ENCODE measurements at places on chromosomes 11 and 22.

DNA sequence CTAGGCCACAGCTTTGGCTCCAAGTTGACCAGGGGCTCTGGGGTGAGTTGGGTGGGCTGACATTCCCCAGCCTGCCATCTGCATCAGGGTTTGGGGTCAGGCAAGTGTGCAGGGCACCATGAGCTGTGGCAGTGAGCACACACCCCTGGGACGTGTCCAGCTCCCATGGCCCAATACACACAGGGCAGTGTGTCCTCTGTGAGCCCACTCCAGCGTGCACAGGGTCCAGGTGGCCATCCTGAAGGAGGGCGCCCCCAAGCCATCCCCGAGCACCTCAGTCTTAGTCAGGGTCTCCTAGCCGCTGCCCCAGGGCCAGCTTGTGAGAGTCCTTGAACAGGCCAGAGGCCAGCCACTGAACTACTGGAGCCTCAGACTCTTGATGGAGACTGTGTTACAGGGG, 1.2 kb upstream of the FGF3 start:
- no peak for DNase-seq

DNA sequence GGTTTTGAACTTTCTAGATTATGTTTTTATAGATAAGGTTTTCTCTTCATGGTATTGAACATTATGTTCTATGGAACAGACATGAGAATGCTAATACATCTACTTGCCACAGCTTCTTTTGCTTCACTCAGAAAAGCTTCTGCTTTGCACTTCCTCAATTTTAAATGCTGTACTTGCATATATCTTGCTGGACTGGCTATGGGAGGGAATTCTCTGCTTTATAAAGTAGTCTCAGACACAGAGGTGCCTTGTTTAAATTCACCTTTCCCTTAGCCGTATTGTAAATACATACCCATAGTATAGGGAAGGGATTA, 173.9 kb downstream of the DDX10 start:
- no peak for DNase-seq

GRCh38 chr22:38273135-38273826, 471 bp upstream of the TMEM184B start:
- no peak for DNase-seq

- DNase-seq, result no peak
Observed at GRCh38 chr11:530960-531831, 4.2 kb downstream of the HRAS start.

- DNase-seq, result no peak
Observed at GRCh38 chr11:7160814-7161489, 72.2 kb downstream of the RBMXL2 start.

- DNase-seq, result no peak
Observed at GRCh38 chr11:117475716-117476530, 148.3 kb downstream of the CEP164 start.

DNA sequence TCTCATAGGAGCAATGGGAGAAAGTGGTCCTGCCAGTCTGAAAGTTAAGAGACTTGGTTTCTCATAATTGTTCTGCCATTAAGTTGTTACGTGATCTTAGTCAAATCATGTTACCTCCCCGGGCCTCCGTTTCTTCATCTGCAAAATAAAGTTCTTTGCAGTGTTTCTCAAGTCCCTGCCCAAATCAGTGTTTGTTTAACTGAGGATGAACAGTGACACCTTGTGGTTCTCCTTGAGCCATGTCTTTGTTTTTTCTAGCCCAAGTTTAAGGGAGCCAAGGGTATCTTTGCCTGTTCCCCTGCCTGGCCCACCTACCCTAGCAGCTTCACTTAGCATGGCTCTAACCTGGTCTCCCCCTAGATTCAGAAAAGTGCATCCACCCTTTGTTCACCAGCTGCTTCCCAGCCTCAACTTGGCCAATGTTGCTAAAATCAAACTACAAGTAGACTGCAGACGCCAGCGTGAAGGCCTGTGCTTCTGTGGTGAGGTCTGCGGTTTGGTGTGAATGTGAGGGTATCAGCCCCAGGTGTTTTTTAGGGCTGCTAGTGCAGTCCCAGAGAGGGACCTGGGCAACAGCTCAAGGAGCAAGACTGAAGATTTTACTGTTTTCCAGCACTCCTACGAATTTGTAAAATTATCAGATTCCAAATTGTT, 35.5 kb downstream of the FZD4 start:
- DNase-seq, result no peak

DNA sequence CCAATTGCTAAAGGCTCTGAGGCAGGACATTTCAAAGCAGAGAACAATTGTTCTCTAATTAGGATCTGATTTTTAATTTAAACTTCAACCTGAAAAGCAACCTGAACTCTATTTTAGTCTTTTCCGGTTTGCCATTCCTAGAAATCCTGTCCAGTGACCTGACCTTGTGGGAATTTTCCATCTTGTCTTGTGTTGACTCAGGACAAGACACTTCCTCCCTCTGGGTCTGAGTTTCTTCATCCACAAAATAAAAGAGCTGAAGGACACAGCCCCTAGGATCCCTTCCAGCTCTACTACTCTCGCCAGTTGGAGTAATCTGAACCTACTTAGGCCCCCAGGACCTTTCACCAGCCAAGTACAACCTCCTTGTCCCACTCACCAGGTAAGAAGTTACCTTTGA, 66.5 kb upstream of the POU2AF1 start:
- no peak for DNase-seq

GRCh38 chr11:106156290-106156937, 79.0 kb downstream of the AASDHPPT start:
- peak; percentile 43 for DNase-seq

DNA sequence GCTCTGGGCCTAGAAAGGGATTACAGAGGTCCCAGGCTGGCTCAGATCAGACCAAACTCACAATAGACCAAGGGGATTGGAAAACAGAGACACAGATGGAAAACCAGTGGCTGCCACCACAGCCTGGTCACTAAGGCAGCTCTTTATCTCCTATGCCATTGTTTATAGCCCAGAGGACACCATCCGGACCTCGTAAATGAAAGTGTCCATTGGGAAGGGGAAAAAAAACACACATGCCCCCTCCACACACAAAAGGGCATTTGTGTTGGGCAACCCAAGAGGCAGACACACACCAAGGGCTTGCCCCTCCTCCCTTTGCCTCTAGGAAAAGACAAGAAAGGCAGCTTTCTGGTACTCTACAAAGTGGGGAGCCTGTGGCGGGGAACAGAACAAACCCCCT, 85.9 kb downstream of the GAB2 start:
- DNase-seq, result no peak

DNA sequence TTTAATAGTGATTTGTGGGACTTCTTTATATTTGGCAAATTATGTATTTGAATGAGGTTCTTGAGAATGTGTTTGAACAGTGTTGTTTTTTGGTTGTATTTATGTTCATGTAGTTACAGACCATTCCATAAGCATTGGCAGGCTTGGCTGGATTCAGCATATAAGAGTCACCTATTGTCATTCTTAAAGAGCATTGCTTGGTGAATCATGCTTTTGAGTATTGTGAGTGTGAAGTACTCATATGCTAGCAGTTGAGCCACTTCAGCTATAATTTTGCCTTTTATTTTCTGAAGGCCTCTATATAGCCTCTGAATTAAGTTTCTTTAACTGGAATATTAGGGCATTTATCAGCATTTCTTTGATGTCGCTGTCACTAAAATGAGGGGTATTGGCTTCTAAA, 110.0 kb upstream of the GAL start:
- DNase-seq, result no peak

DNA sequence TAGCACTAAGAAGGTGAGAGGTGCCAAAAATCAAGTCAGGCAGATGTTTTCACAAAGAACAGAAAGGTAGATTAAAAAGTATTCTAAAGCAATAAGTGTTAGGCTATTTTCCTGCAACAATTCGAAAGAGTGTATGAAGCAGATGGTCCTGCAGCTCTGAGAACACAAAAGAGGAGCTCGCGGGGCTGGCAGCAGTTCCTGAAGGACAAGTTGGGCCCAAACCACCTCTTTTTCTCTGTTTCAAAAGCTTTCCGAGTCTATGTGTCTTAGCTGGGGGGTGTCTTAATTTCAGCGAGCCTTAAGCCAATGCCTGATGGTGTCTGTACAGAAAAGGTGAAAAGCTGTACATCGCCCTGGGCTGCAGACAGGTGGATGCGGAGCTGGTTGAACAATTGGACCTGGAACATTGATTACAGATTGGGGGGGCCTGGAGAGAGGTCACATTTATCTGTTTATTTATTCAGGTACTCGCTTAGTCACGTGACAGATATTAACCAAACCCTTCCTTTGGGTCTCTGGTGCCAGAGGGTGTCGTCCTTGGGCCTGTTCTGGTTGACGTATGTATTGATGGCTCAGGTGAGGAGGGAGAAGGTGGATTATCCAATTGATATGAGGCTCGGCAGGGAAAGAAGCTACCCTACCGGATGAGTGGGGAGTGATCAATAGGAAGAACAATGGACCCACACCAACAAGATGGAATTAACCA, 24.7 kb downstream of the GRIK4 start:
- no peak for DNase-seq

GRCh38 chr11:26493616-26494015, 78.4 kb downstream of the MUC15 start:
- DNase-seq, result no peak

DNA sequence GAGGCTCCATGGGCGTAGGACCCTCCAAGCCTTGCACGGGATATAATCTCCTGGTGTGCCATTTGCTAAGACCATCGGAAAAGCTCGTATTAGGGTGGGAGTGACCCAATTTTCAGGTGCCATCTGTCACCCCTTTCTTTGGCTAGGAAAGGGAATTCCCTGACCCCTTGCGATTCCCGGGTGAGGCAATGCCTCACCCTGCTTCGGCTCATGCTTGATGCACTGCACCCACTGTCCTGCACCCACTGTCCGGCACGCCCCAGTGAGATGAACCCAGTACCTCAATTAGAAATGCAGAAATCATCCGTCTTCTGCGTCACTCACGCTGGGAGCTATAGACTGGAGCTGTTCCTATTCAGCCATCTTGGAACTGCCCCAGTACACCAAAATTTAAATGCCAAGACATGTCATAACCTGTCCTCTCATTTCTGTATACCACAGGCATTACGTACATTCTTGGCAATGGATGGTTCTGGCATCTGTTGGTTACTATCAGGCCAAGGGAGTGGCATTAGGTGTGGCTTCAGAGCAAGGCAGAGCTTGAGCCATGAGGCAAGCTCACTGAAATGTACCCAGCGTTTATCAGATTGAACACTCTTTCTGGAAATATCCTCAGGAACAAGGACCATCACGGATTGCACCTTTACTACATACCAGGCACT, 95.4 kb upstream of the GALNT18 start:
- DNase-seq, result no peak

DNA sequence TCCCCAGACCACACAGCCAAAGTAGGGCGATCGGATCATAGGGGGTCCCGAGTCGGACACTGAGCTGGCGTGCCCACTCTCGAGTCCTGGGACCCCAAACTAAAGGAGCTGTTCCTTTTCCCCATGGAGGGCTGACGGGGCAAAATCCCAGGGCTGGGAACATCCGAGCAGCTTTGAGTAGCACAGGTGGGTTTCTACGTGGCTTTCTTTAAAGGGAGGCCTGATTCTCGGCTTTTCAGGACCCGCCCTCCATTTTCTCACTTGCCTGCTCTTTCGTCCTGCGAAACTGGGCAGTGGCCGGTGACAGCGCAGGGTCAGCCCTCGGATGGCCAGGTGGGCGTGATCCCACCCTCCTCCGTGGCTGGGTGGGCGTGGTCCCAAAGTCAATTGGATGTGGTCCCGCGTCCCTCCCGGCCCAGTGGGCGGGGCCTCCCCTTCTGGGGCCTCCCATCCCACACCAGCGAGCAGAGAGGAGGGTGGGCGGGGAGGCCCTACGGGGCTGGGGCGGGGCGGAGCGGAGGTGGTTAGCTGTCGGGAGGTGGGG, 17.5 kb upstream of the TXNRD2 start:
- no peak for DNase-seq

GRCh38 chr11:1844221-1845094, 5.7 kb downstream of the TNNI2 start:
- no peak for DNase-seq

DNA sequence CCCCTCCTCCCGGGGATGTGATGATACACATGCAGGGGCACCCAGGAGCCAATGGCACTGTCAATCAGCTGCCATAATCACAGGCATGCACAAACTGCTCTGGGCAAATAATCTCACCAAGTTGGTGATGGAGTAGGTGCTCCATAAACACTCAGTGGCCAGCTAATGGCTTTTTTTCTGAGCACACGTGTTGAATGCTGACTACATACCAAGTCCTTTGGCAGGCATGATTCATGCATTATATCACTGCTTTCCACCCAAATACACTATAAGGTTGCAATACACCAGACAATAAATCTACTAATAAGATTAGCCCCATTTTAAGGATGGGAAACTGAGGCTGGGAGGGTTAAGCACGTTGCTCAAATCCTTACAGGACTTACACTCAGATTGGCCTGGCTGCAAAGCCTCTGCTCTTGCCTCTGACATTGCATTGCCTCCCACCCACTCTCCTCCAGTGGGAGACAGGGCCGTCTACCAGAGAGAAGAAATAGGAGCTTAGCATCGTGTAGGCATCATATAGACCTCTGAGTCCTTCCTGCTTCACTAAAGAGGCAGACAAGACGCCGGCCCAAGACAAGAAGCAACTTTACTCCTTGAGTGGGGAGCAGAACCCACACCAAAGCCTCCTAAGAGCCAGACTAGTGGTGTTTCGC, 32.7 kb upstream of the ACCSL start:
- no peak for DNase-seq

DNA sequence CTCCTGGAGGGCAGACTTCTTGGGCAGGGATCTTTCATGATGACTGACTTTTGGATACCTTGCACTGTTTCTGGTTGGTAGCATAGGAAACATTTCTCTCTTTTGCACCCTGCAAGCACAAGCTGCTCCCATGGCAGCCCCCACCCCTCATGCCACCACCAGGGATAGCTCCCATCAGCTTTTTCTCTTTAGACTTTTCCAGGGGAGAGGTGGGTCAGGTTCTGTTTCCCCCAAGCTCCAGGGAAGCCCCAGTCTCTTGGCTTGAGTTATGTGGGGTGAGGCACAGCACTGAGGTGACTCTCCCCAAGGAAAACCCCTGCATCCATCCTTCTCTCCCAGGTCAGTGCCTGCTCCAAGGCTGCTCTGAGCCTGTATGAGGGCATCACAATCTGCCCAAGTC, 22.5 kb downstream of the LRRC32 start:
- no peak for DNase-seq

DNA sequence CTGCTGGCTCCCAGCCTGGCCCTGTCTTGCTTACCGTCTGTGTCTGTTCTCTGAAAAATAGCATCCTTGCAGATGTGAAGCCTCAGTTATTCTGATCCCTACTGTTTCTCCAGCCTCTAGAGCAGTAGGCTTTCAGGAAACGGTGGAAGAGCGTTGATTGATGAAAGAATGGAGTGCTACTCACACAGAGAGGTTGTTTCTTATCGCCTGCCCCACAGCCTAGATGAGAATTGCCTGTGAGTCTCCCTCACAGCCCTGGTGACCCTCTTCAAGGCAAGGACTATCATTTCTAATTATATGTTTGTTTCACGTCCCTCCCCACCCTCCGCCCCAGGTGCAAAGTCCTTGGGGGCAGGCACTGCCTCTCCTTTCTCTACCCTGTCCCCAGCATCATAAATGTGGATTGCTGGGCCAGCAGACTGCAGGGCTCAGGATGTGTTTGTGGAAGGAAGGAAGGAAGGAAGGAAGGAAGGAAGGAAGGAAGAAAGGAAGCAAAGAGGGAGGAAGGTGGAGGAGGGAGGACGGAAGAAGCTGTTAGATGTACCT, 575.3 kb upstream of the B3GAT1 start:
- DNase-seq, result no peak

GRCh38 chr22:17728786-17729185, 45.5 kb downstream of the BID start:
- DNase-seq, result no peak
